ENCODE measurements at places on chromosomes 6 and 20.

GRCh38 chr6:43776115-43776798, 6.2 kb downstream of the VEGFA start:
- DNase-seq, result no peak

DNA sequence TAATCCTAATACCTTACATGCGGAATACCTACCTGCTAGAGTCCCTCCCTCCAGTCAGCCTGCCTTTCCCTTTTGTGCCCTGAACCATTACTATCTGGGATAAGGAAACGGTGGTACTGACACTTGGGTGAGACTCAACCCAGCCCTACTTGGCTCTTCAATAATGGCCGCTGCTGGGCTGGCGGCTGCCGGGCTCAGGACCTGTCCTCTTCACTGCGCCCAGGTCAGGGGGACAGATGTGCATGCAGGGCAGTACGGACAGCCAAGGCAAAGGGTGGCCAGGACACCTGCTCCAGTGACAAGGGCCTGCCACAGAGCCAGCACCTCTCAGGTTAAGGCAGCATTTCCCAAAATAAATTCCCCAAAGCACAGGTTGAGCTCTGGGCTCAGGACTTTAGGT, 29.9 kb downstream of the UBE2V1 start:
- DNase-seq, result no peak

DNA sequence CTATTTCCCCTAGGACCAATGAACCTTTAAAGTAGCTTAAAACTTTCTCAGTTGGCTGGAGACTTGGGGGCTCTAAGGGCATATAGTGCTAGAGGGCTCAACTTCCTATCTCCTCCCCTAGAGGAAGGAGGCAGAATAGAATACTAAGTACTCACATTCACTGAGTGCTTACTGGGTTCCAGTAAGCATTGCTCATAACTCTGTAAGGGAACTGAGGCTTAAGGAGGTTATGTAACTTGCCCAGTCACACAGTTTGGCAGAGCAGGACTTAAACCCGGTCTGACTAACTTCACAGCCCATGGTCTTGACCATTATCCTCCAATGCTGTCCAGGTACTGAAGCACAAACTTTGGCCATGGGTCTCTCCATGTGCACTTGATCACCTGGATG, 12.5 kb downstream of the SESN1 start:
- DNase-seq, result peak; percentile 85

- peak; percentile 61 for DNase-seq
Observed at GRCh38 chr6:72425003-72425681, 196.7 kb upstream of the KCNQ5 start.

GRCh38 chr6:167706313-167707109, 120.2 kb upstream of the AFDN start:
- DNase-seq, result no peak

DNA sequence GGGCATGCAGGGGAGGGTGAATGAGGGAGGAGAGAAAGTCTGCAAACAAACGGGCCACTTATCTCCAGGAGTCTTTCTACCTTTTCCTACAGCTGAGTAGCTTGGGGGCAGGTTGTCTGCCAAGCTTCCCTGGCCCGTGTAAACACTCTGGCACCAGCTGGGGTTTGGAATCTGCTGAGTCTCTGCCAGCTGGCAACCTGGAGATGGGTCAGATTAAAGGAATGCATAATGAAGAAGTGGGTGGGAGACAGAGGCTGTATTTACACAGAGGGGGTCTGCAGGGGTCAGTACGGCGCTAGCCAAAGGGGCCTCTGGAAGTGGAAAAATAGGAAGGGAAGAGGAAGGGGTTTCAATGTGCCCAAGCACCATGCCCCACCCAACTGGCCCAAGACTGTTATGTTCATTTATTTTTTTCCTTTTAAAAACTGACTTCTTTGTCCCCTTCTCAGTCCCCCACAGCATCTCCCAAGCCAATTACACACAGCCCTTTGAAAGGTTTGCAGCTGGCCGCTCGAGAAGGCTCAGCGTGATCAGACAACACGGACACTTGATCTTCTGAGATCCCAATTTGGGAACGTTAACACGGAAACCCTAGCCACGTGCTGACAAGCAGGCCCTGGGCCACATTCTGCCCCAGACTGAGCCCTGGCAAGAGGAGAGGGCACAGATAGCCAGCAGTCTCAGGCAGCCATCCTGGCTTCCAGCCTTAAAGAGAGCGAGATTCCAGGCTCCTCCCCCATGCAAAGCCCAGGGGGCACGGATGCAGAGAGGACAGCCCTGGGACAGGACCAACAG, 25.2 kb downstream of the TRAM2 start:
- no peak for DNase-seq

DNA sequence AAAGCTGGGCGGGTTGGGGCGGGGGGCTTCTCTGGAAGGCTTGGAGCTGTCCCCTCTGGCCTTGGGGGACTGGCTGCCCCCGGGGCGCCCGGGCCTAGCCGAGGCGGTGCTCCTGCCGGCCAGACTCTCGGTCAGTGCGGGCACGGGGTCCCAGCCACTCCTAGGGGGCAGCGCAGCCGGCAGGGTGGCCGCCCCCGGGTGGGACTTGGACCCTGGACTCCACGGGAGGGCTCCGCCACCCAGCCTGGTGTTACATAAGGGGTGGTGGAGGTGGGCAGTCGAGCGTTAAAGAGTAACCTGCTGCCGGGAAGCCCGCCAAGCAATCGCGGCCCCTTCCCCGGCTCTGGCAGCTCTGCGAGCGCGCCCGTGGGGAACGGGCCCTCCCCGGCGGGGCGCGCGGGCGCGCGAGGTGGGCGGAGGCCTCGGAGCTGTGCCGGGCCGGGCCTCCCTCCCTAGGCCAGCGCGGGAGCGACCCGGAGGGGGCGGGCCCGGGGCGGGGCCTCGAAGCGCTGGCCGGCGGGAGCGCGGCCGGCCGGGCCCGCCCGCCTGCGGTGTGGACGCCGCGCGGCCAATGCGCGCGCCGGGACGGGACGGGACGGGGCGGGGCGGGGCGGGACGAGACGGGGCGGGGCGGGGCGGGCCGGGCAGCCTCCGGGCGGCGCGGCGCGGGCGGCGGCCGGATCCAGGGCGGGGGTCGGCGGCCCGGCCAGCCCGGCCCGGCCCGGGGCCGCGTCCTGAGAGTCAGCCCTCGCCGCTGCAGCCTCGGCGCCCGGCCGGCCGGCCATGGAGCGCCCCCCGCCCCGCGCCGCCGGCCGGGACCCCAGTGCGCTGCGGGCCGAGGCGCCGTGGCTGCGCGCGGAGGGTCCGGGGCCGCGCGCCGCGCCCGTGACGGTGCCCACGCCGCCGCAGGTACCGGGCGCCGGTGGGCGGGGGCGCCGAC, at the start of gene SLC2A4RG:
TSS of gene SLC2A4RG (plus strand) at position 647 of the 940 bp plus-strand sequence. CDS start at position 784, 137 bp downstream.
- DNase-seq, result peak; percentile 70

DNA sequence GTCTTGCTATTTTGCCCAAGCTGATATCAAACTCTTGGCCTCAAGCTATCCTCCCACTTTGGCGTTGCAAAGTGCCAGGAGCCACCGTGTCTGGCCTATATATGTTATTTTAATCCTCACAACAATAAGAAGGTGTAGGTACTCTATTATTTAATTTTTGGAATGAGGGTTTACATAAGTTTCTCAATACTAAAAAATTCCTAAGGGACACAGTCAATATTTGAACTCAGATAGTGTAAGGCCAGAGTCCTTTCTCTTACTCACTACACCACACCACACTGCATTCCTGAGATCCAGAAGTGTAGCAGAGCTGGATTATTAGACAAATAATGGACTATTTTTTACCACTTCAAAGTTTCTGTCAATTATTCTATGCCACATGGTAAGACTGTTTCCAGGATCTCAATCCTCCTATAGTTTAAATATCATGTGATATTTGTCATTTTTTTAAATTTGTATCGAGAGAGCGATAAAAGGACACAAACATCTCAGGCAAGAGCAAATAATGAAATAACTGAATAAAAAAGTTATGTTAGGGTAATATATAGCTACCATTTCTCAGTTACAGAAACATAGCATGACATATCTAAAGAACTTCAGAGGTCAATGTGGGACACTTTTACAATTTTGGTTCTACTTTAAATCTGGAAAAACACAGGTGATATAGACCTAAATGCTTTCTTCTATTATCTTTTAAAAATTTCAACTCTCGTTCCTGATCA, 162.2 kb upstream of the THEMIS start:
- no peak for DNase-seq

- no peak for DNase-seq
Observed at GRCh38 chr6:31771992-31772358, 5.2 kb downstream of the VWA7 start.

GRCh38 chr6:158284876-158285655, 27.2 kb upstream of the TULP4 start:
- DNase-seq, result no peak

DNA sequence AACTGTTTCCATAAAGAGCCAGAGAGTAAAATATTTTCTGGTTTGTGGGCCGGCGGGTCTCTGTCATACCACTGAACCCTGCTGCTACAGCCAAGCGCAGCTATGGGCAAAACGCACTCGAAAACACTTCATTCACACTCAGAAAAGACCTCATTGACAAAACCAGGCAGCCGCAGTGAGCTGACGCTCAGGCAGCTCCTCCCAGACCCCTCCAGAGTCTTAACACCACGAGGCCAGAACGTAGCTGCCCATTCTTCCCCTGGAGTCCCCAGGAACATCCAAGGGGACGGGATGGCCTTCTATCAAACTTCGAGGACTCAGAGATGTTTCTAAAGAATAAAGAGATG, 35.6 kb upstream of the ZBP1 start:
- DNase-seq, result no peak

GRCh38 chr20:50726955-50727791, 4.2 kb upstream of the PARD6B start:
- DNase-seq, result no peak

DNA sequence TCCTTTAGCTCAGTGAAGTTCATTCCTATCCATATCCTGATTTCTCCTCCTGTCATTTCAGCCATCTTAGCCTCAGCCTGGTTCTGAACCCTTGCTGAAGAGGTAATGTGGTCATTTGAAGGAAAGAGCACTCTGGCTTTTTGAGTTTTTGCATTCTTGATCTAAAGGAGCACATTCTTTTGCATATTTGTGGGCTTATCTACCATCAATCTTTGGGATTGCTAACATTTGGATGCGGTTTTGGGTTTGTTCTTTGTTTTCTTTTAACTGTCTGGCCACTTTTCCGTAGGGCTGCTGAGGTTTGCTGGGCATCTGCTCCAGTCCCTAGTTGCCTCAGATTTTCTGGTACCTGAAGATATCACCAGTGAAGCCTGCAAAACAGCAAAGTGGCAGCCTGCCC, 238.3 kb downstream of the EPM2A start:
- no peak for DNase-seq

- DNase-seq, result no peak
Observed at GRCh38 chr6:35185302-35185681, 28.5 kb upstream of the SCUBE3 start.

DNA sequence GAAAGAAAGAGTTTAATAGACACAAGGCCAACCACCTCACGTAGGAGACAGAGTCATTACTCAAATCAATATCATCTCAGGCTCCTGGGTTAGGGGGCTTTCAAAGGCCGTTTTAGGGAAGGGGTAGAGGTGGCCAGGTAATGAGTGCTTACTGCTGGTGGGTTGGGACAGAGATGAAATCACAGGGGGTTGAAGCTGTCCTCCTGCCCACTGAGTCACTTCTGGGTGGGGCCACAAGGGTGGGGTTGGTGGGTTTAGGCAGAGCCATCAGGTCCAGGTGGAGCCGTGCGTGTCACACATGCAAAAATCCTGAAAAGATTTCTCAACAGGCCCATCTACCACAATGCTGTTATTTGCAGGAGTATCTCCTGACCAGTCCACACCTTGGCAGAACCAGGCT, 167.0 kb upstream of the EXOC2 start:
- no peak for DNase-seq

GRCh38 chr6:167477688-167478087, 152.8 kb downstream of the TTLL2 start:
- no peak for DNase-seq

DNA sequence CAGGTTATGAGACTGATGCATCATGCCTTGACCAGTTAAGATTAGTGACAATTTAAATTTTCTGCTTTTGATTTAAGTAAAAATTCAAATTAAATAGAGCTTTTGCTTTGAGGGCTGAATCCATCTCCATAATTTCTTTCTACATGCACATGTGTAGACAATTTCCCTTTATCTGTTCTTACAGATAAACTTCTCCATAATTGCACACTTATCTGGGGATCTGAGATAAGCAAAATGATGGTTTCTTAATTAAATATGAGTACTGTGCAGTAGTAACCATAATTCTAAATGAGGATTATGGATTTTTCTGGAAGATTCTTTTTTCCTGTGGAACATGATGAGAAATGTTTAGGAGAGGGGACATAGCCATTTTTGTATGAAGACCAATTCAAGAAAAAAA, 44.7 kb downstream of the ZFAND3 start:
- DNase-seq, result no peak

DNA sequence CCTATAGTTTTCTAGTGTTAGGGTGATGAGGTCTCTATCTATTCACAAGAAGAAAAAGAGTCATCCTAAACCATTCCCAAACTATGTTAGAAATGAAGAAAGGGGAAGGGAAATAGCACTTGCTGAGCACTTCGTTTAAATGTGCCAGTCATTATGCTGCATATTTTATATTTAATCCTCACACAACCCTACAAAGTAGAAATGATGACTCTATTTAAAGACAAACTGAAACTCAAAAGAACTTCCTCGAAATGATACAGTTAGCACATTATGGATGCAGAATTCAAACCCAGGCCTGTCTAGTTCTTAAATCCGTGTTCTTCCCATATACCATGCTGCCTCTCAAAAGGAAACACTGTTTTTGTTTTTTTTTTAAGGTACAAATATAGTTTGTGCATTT, 174.6 kb downstream of the GMPR start:
- no peak for DNase-seq

- DNase-seq, result no peak
Observed at GRCh38 chr6:147711476-147711875, 203.0 kb downstream of the SAMD5 start.

GRCh38 chr20:62352402-62353288, 14.5 kb downstream of the LAMA5 start:
- DNase-seq, result no peak

- no peak for DNase-seq
Observed at GRCh38 chr6:98833307-98834059, 891 bp upstream of the POU3F2 start.

- DNase-seq, result no peak
Observed at GRCh38 chr20:57375652-57376230, 15.5 kb upstream of the RBM38 start.

- DNase-seq, result no peak
Observed at GRCh38 chr6:136420853-136421252, 129.4 kb downstream of the MAP7 start.

- no peak for DNase-seq
Observed at GRCh38 chr6:152428126-152428525, 209.0 kb downstream of the SYNE1 start.

DNA sequence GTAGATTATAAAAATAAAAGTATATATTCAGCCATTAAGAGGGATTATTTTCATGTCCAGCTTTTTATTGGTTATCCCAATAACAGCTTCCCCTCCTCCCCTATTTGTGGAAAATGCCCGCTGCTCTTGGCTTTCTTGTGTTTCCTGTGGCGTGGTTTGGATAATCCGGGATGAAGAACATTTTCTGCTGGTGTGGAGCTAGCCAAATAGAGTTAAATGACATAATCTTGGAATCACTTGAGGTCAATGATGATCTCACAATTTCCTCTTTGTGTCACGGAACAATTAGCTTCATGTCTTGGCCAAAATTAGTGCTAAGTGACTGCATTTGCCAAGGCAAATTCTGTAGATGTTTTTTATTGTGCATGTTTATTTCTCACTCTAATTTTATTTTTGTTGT, 394.0 kb downstream of the LAMA2 start:
- DNase-seq, result no peak

GRCh38 chr6:24089736-24090135, 36.3 kb upstream of the NRSN1 start:
- no peak for DNase-seq

GRCh38 chr6:138241381-138241780, 23.1 kb upstream of the PBOV1 start:
- DNase-seq, result no peak

- peak; percentile 51 for DNase-seq
Observed at GRCh38 chr6:1424306-1424927, 35.0 kb downstream of the FOXF2 start.

All from stromal cell of bone marrow (primary cell).